ENCODE measurements at places on chromosomes 2 and 18.

DNA sequence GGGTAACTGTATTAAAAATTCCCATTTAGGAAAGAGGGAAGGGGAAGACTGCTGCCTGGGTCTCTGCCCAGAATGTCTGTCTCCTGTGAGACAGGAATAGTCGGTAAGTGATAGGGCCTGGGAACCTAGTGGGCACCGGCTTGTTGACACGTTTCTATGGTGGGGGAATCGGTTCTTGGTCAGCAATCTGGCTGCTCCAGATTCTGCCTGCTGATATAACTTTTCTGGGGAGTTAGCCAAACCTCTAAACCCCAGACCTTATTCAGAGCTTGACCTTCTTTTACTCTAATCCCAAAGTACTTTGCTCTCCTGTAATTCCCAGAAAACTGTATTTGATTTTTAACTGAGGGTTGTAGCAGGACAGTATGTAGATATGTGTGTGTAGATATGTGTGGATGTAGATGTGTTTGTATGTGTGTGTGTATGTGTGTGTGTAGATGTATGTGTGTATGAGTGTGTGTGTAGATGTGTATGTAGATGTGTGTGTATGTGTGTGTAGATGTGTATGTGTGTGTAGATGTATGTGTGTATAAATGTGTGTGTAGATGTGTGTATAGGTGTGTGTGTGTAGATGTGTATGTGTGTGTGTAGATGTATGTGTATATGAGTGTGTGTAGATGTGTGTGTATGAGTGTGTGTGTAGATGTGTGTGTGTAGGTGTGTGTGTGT lies 61.8 kb upstream of the TXNDC2 start:
- no peak for DNase-seq

DNA sequence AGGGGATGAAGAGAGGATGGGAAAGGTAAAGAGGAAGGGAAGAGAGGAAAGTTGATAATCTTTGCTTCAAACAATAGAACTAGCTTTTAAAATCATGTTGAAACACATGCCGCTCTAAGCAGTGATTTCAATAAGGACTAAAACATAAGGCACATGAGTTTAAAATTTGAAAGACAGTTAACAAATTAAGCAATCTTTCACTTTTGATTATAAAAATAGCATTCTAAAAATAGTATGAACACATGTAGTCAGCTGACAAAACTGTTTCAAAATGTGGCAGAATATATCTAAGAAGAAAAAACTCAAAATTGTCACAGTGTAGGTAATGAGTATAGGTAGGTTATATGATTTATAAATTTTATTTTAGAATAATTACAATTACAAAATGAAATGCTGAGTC lies 25.3 kb downstream of the PSME4 start:
- no peak for DNase-seq

DNA sequence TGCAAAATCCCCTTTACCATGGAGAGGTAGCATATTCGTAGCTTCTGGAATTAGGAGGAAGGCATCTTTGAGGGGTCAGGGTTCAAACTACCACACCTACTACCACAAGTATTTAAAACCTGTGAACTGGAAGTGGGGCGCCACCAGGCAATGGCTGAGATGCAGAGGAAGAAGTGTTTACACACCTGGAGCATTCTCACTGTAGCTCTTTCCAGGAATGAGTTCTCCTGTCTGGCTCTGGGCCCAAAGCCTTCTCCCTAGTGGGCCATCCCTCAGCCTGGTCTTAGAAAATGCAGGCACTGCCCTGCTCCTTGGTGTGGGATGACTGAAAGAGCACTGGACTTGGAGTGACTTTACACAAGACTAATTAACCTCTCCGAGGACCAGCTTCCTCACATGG lies 30.7 kb upstream of the FOXI3 start:
- no peak for DNase-seq

DNA sequence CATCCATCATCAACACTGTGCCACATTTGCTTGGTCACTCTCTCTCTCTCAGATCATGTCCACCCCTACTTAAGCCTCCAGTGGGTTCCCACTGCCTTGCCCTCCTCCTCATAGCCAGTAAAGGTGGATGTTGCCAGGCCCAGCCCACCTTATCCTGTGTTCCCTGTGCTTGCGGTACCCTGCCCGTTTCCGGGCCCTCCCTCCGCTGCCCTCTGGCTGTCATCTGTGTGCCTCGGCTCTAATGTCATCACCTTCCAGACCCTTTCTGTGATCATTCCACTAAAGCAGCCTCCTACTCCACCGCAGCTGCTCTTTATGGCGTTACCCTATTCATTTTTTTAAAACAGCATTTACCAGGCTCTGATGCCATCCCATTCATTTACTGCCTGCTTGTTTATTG lies 305.7 kb upstream of the SKOR2 start:
- no peak for DNase-seq

- no peak for DNase-seq
These were observed 541.4 kb upstream of the DDX18 start for GRCh38 chr2:117273009-117273671.

DNA sequence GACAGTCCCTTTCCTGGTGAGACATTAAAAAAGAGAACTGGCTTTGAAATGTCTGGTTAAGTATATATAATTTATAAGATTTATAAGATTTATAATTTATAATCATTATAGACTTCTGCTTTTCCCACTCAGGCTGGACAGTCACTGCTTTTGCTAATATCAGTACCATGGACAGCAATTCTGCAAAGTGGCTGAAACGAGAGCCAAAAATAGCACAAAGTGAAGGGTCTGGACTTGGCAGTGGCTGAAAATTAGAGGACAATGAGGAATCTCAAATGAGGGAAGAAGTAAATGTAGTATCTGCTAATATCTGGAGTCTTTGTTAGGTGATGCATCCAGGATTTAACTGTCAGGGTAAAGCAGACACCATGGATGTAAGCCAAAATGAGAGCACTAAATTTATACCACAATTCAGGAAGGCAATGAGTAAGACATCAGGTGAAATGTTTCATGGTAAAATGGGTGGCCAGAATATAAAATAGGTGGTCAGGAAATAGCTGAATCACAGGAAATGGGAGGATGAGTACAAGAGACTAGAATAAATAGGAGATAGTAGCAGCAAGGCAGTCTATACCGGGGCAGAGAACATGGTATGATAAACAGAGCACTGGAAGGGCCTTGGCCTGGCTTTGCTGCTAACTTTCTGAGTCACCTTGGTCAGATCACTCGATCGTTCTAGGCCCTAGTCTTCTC lies 39.6 kb upstream of the BOD1L2 start:
- no peak for DNase-seq

DNA sequence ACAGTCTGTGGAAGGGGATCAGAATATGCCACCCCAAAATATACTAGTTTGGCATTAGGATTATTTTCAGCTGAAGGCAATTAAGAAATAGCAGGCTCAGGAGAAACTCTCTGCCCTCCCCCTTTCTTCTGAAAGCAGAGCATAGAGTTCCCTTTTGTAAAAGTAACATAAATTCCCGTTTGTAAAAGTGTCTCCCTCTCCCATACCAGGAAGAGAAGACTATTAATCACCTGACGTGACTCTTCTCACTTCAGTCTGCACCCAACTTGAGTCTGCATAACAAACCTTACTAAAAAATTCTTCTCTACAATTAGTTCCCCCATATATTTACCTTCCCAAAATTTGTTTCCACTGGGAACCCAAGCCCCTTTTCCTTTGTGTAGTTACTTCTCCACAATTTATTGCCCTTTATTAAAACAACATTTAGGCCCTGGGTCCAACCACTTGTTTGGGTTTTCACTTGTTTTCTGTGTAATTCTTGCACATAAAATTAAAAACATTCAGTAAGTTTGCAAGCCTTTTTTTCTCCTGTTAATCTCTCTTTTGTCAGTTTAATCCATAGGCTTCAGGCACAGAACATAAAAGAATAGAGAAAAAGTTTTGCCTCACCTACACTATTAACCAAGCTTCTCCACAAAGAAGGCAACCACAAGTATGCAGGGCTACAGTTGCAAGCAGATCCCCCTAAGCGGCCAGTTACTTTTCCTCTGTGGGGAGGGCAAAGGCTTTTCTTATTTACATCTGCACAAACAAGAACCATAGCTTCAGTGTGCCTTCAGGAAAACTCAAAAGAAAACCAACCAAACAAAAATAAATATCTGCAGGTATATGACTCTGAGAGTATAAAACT lies 107.6 kb upstream of the MSH2 start:
- no peak for DNase-seq

- no peak for DNase-seq
These were observed 435.9 kb downstream of the TSN start for GRCh38 chr2:122191331-122191730.

- DNase-seq = no peak
These were observed 353 bp upstream of the NUP35 start for GRCh38 chr2:183123959-183124221.

- DNase-seq = no peak
These were observed 17.8 kb upstream of the GPR75 start for GRCh38 chr2:53877556-53877955.

- DNase-seq = no peak
These were observed 78.5 kb upstream of the MYCN start for GRCh38 chr2:15861898-15862297.

GRCh38 chr18:57004366-57005121 lies 142.3 kb upstream of the BOD1L2 start:
- no peak for DNase-seq

DNA sequence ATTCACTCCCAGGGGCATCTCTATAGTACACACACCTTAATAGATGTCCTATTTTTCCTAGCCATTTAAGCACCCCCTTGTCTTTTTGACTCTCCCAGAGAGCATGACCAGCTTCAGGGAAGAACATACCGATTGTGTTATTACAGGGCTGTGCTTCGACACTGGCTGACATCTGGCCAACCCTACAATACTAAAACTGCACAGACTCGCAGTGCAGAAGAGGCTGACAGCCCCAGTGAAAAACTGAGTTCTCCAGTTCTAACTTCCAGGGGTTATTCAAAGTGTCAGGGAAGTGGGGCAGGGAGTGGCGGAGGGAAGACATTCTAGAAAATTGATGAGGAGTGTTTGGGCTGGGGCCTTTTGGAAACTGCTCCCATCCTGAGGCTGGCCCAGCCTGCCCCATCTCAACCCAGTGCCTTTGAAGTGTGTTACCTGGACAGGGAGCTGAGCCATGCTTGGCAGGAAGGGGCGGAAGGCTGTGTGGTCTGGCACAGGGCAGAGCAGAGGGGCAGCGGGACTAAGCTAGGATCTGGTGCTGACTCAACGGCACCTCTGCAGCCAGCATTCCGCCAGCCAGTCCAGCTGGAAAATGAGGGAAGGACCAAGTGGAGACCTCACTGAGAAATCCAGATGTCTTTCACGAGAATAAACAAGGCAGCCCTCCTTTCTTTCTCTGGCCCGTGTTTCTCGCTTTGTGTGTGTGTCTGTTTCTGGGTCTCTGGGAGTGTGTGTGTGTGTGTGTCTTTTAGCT lies 15.4 kb upstream of the IGFBP5 start:
- no peak for DNase-seq

DNA sequence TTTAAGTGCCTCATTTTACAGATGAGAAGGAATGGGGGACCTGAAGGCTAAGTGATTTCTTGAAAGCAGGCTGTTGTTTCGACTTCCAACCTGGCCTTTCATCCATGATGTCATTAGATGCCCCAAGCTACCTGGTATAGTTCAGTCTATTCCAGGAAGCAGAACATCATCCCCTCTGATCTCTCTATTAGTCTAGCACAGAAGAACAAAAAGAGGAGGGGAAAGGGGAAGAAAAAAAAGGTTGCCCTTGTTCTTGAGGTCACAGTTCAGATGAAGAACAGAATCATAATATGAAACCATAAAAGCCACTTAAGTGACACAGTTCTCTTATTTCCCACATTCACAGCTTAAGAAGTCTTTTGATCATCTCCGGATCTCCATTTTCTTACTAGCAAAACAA lies 386.2 kb upstream of the HNRNPA3 start:
- no peak for DNase-seq

DNA sequence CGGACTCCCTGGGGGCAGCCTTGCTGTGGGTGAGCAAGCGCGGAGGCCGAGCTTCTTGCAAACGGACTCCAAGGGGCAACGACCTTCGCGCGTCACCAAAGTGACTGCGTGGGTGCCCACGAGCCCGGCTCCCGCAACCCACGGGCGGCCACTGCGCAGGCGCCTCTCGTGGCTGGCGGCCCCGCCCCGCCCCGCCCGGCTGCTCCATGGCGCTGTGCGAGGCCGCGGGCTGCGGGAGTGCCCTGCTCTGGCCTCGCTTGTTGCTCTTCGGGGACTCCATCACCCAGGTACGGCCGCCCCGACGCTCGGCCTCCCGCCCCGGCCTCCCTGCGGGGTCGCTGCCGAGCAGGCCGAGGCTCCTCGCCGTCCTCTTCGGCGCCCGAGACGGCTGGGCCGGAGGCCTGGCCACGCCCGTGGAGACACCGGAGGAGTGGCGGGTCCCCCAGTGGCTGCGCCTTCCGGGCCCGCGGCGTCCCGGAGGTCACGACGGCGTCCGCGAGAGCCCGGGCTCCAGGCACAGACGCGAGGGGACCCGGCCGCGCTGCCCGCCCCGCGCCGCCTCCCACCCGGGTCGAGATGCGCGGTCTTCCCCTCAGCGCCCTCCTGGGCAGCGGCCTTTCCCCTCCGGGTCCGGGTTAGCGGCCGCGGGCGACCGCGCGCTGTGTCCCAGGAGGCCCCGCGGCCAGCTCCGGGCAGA lies at the start of gene IAH1:
Gene IAH1 (plus strand): TSS at position 191 of the 697 bp plus-strand sequence. CDS start 16 bp downstream, at position 207.
- DNase-seq = no peak

GRCh38 chr2:21424375-21424774 lies 300.6 kb downstream of the TDRD15 start:
- no peak for DNase-seq

DNA sequence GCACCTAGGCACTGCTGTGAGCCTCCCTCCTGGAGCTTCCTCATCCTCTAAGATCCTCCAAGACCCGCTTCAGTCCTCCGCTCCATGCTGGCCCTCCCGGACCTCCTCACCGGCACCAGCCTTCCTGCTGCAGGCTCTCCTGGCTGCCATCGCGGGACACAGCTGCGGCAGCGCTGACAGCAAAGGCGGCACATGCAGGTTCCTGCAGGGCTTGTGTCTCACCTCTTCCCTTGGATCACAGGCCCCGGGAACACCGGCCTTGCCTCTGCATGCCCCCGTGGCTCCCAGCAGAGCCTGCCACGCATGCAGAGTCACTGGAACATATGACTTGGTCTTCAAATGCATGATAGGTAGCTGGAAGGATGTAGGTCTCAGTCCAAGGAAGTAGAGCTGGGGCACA lies 67.2 kb downstream of the PTGR3 start:
- DNase-seq = no peak

DNA sequence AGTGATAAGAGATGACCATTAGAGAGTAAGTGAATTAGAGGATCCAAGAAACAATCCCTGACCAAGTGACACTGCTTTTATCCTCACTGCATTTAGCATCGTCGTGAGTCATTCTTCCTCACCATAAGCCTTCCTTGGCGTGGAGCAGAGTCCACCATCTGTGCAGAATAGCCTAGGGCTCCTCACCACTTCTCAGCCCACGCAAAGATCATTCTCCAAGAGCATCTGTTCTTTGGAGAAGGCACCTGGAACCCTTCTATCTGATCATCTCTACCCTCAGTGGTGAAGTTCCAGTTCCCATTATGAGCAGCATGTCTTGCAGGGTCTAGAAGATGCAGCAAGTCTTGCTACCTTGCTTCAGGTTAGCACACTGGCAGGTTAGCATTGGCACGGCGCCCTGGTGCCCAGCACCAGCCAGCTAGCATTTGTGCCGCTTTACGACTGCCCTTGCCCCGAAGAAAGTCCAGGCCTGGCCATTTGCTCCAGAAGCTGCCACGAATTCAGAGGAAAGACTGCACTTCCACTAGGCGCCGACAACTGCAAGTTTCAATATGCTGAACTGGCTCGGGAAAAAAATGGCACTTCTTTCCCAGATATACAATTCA lies 225.8 kb downstream of the TTC32 start:
- no peak for DNase-seq
